ENCODE measurements at places on chromosomes 2 and 18. TPM values are rescaled to one million over a fixed set of nuclear protein-coding genes. Genes with fewer than 3 reads are reported as not detected.

Gene ARHGAP28
- total RNA-seq = 1.1 TPM

Gene KCNJ3
- 2.0 TPM for total RNA-seq

Gene PELI1
- total RNA-seq = 9.1 TPM

Gene GAL3ST2
- total RNA-seq = not detected

Gene MPHOSPH10
- 21.0 TPM for total RNA-seq

Gene LYPD6
- 0.13 TPM for total RNA-seq

Gene ADRA2B
- total RNA-seq = 6.4 TPM

Gene BMP10
- not detected for total RNA-seq

Gene GLI2
- 1.3 TPM for total RNA-seq

Gene PLCD4
- total RNA-seq = 0.62 TPM

Gene LYG2
- total RNA-seq = not detected

Gene AQP12A
- total RNA-seq = not detected

Gene CROCC2
- not detected for total RNA-seq

Gene HOXD8
- total RNA-seq = 0.32 TPM

Gene ZNF396
- total RNA-seq = 0.48 TPM

Gene ATP6V1C2
- 1.6 TPM for total RNA-seq

DNA sequence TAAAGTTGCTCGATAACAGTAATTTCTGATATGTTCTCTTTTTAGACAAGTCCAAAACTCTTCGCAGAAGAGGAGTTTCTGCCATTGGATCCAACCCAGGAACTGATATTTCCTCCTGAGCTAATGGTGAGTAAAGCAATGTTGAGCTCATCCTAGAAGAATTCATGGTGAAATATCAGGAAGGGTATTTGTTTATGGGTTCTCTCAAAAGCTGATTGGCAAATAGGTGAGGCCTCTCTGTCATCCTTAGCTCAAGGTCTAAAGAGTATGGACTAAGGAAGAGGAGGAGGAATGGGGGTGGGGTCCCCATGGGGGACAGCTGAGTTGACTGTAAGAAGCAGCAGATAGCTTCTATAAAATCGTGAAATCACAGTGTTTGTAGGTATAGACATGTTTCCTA, 18.2 kb downstream of the AOX1 start:
- no peak for DNase-seq

GRCh38 chr2:218829868-218830451, 1.6 kb downstream of the PRKAG3 start:
- peak; percentile 77 for DNase-seq

- DNase-seq = no peak
Observed at GRCh38 chr2:125373293-125373692, 1282.7 kb upstream of the GYPC start.

DNA sequence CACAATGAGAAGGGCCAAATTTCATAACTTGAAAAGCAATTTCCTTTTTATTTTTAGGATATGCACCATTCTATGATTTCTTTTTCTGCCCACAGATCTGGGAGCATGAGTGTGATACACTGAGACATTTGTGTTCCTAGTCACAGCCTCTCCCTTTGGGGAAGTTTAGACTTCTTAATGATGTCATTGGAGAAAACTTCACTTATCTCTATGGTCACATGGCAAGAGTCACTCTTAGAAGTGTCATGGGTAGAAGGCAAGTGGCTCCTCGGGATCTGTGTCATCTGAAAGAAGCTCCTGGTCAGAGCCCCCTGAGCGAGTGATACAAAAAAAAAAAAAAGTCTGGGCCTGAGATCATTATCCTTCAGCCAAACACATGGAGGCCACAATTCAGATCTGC, 62.5 kb upstream of the LGALSL start:
- DNase-seq = no peak

- DNase-seq = no peak
Observed at GRCh38 chr18:32383050-32383819, 87.4 kb downstream of the GAREM1 start.

DNA sequence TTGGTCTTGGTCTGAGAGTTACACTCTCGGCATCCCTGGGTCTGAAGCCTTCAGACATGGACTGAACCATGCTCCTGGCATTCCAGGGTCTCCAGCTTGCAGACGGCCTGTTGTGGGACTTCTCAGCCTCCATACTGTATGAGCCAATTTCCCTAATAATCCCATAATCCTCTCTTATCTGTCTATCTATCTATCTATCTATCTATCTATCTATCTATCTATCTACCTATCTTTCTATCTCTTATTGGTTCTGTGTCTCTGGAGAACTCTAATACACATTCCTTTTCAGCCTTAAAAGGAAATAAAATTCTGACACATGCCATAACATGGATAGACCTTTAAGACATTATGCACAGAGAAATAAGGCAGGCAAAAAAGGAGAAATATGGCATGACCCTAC, 24.4 kb downstream of the SLC39A6 start:
- no peak for DNase-seq

DNA sequence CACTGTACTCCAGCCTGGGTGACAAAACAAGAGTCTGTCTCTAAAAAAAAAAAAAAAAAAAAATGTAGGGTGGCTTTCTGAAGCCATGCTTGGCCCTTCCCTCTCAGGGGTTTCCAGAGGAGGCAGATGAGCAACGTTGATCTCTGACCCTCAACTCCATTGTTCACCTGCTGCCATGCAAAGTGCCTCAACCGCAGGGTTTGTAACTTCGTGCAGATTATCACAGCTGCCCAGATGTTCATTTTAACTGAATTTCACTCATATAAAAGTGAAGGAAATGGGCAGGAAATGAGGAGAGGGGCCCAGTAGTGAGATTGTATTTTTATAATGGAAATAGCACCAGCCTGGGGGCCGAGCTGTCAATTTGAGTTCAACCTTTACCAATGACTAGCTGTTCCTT, 14.9 kb upstream of the B3GNT2 start:
- DNase-seq = no peak

- no peak for DNase-seq
Observed at GRCh38 chr18:13625843-13626543, 100.4 kb downstream of the FAM210A start.

GRCh38 chr18:37422116-37422515, 143.5 kb downstream of the CELF4 start:
- no peak for DNase-seq

DNA sequence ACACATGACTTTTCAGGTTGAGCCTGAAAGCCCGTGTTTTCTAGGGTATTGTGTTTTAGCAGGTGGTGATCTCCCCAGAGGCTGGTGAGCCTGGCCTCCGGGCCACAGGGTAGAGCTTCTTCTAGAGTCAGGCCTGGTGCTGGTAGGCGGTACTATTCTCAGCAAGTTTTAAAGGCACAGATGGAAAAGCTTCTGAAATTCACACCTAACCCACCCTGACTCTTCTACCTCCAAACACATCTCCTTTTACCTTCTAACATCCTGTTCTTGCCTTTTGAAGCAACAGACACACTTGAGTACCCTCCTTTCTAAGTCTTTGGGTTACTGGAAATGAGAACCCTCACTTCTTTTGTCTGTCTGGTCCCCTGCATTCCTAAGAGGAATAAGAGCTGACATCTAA, 191.1 kb downstream of the SETBP1 start:
- no peak for DNase-seq

GRCh38 chr2:236871500-236872001, 214.1 kb upstream of the COPS8 start:
- peak; percentile 57 for DNase-seq

DNA sequence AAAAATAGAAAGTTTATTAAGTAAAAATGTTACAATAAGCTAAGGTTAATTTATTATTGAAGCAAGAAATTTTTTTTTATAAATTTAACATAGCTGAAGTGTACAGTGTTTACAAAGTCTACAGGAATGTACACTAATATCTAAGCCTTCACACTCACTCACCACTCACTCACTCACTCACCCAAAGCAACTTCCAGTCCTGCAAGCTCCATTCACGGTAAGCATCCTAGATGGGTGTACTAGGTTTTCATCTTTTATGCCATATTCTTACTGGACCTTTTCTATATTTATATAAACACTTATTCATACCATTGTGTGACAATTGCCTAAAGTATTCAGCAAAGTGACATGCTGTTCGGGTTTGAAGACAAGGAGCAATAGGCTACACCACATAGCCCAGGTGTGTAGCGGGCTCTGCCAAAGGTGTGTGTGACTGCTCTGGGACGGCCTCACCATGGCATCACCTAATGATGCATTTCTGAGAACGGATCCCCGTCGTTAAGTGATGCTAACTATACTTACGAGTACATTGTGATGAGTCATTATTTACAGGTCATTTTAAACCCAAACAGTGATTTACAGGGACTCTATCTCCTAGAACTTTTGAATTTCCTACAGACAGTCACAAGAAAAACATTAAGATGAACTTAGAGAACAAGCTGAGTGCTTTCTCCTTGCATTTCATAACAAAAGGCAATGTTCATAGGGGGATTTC, 76.3 kb upstream of the ID2 start:
- DNase-seq = no peak

- DNase-seq = no peak
Observed at GRCh38 chr2:218805627-218806026, 23.7 kb downstream of the CYP27A1 start.

- DNase-seq = peak; percentile 76
Observed at GRCh38 chr2:237213315-237214022, 127.8 kb downstream of the COPS8 start.

GRCh38 chr2:47002480-47003381, 87.1 kb upstream of the MCFD2 start:
- DNase-seq = peak; percentile 78

DNA sequence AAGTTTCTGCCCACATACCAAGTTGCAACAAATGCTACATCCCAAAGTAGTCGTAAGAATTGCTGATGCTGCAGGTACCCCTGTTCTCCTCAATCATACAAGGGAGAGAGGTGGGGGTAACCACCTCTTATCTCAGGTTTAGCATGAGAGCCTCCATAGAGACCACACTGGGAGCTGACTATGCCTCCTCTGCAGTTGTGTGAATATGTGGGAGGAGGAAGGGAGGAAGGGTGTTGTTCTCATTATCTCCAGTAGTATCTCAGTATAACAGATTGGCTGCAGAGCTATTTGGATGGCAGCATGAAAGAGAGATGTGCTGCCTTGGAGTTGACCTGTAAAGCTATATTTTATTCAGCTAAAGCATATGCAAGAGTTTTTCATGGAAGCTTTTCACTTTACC, 690.7 kb downstream of the KCNJ3 start:
- DNase-seq = no peak

DNA sequence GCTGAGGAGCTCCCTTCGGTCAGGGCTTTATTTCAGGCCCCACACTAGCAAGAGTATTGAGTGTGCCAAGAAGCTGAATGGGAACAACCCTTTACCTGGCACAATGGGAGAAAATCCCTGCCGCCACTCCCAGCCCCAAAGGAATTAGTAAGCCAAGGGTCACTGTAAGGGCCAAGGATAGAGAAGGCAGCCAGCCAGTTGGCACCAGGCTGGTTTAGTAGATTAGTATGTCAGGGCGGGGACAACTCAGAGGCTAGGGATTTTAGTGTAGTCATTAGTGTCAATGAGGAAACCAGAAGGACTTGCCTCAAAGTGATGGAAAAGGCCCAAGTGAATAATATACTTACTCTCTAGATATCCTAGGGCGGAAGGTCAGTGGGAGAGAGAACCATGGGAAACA, 34.9 kb upstream of the CYP26B1 start:
- DNase-seq = peak; percentile 67

DNA sequence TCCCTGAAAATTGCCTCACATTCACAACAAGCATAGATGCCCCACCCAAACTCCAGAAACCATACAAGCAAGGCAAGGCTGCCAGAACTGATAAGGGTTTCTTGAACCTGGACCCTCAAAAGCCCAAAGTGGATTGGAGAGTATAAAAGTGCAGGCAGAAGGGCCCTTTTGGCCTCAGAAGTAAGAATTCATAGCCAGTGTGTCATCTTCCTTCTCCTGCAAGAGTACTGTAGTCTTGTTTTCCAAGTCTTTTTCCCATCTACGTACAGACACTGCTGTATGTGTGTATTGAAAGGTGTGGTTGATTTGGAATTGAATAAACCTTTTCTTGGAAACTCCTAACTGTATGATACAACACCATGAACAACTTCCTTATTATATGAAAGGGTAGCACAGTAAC, 46.8 kb downstream of the ZC3H15 start:
- no peak for DNase-seq

DNA sequence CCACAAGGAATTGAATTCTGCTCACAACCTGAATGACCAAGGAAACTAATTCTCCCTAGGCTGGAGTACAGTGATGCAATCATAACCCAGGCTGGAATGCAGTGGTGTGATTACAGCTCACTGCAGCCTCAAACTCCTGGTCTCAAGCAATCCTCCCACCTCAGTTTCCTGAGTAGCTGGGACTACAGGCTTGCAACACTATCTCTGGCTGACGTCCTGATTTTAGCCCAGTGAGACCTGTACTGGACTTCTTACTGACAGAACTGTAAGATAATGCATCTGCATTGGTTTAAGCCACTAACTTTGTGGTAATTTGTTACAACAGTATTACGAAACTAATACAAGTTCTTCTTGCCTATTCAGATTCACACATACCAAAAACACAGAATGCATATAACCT, 9.5 kb upstream of the KDSR start:
- no peak for DNase-seq

DNA sequence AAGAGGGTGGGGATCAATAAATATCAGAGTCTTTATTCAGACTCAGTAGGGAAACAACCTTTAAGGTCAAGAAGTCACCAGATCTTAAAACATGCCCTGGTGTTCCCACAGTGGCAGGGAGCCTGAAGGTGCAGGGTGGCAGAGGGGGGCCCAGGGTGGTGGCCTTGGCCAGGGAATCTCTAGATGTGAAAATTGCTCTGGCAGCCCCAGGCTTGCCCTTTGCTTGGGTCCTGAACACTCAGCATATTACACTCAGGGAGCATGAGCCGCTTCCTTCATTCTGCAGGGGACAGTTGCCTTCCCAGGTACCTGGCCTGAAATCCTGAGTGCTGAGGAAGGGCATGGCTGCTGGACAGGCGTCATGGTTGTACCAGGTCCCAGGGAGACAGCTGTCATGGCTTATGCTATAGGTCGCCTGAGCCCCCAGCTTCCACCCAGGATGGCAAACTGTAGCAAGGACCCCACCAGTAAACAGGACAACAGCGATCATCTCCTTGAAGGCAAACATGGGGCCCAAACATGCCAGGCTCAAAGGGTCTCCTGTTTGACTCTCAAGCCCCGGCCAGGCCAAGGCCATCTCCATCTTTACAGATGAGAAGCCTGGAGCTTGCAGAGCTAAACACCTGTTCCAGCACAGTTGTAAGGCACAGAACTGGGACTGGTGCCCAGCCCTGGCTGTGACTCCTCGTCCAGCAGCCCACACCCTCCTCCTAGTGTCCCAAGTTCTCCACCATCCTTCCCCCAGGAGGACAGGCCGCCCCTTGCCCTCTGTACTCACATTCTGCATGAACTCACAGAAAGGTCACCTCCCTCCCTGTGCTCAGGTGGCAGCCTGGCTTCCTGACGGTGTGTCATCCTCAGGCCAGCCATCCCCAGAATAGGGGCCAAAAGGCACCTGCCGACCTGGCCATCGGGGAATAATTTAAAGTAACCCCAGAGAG, 14.6 kb downstream of the ABCG8 start:
- no peak for DNase-seq

DNA sequence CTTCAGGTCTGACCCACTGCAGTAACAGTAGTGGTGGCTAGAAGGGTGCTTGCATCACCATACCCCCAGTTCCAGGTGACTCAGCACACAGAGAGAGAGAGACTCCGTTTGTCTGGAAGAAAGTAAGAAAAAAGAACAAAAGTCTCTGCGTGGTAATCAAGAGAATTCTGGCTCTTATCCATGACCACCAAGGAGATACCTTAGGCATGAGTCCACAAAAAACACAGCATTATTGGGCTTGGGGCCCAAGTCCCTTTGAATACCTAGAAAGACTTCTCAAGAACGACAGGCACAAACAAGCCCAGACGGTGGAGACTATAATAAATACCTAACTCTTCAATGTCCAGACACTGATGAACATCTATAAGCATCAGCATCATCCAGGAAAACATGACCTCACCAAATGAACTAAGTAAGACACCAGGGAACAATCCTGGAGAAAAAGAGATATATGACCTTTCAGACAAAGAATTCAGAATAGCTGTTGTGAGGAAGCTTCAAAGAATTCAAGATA, 21.7 kb upstream of the BAZ2B start:
- DNase-seq = no peak

Measured in Right ventricle myocardium superior (tissue), 1 donor.